ENCODE measurements at places on chromosomes 11 and 22.

GRCh38 chr11:45635907-45636306, 29.5 kb downstream of the CHST1 start:
- DNase-seq: no peak

- DNase-seq: no peak
Measured at GRCh38 chr11:83599066-83599465, 312.9 kb upstream of the CCDC90B start.

GRCh38 chr11:74646954-74647353, 54.6 kb downstream of the POLD3 start:
- no peak for DNase-seq

DNA sequence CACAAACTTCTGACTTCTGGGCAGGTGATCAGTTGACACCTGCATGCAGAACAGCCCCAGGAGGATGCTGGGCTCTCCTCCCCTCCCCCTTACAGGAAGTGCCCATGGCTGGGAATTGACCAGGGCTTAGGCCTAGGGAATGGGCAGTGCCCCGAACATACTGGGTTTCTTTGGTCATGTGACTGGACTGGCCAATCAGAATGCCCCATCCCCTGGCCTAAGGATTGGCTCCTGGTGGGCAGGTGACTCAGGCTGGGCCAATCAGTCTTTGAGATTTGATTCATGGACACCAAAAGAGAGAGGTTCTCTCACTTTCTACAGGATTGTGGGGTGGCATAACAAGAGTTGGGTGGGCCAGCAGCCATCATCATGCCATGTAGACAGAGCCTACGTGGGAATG, 37.1 kb downstream of the MCM5 start:
- no peak for DNase-seq

DNA sequence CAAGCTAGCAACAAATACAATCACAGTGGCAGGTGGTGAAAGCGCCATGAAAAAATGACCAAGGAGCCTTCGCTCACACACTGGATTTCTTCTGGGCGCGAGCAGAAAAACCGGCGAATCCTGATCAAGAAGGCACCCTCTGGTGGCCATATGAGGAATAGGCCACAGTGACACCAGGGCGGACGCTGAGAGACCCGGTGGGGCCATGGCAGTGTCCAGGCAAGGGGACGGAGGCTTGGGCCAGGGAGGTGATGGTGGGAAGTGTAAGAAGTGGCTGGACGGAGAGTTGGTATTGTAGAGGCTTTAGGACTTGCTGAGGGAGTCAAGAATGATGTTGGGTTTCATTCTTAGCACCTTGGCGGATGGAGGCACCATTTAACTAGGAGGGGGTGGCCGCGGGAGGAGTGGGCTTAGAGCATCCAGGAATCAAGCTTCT, 16.9 kb upstream of the RAC2 start:
- peak; percentile 35 for DNase-seq

DNA sequence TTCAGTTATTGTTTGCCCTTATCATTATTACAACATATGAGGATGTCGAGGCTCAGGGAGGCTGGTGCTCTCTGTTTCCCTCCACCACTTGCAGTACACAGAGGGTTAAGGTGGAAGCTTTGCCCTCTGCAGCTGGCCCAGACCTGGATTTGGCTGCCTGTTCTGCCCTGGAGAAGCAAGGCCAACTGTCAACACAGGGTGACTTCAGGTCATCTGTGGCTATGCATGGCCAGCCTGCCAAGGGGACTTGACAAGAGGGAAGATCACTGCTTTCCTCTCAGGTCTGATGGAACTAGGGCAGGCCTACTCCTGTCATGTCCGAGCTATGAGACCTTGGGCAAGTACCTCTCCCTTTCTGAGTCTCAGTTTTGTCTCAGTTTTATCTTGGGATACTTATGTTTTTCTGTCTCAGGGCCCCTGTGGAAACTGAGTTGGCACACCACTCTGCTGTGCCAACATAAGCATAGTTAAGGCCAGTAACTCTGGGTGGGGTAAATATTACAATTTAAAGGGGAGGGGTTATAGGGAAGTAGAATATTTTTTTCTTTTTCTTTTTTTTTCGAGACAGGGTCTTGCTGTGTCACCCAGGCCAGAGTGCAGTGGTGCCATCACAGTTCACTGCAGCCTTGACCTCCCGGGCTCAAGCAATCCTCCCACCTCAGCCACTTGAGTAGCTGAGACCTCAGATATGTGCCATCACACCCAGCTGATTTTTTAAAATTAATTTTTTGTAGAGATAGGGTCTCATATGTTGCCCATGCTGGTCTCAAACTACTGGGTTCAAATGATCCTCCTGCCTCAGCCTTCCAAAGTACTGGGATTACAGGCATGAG, 2.4 kb upstream of the THRSP start:
- DNase-seq: no peak

GRCh38 chr11:67120881-67121710, 2.0 kb downstream of the KDM2A start:
- DNase-seq: peak; percentile 56

DNA sequence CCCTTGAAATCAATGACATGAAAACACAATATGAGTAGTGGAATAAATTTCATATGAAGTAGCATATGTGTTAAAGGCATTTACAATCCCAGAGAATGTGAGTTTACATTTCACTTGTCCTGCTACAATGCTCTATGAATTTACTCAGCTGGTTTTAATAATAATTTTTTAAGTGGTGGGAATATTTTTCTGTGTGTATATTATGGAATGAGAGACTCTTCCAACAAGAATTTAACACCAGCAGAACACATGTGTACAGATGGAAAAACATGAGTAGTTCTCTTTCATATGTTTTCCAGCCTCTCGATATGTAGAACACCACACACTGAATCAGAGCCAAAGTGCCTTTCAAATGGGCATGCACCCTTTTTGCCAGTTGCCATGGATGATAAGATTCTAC, 170.4 kb downstream of the MAML2 start:
- DNase-seq: no peak

DNA sequence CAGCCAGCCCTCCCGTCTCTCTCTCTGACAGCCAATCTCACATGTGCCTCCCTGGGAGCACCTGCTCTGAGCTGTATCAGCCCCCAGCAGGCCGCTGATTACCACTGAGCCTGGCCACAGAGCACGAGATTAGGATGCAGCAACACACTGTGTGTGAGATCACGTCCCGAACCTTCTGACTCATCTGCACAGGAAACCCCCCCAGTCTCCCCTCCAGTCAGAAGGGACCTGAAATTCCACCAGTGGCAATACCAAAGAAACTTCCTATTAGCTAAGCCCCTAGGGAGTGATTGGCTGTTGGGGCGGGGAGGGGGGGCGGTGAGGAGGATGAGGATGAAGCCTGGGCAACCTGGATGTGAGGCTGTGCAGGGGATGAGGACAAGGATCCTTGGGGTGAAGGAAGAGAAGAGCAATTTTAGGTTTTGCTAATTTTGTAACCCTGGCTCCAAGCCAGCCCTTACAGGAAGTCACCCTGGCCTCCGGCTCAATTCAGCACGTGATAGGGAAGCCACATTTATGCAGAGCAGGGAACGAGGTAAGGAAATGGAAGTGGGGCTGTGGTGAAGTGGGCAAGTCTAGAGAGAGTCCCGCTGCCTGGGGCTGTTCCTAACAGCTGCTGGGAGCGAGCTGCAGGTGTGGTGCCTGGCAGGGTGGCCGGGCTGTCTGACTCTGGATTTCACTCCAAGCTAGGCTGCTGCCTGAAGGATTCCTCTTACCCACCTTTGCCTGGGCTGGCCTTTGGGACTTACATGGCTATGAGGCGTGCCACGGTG, 1.9 kb downstream of the SLC43A3 start:
- peak; percentile 81 for DNase-seq

- DNase-seq: no peak
Measured at GRCh38 chr11:97684486-97685439, 1295.0 kb downstream of the JRKL start.

All from mammary epithelial cell (primary cell).